ENCODE measurements at places on chromosomes 5 and 9.

DNA sequence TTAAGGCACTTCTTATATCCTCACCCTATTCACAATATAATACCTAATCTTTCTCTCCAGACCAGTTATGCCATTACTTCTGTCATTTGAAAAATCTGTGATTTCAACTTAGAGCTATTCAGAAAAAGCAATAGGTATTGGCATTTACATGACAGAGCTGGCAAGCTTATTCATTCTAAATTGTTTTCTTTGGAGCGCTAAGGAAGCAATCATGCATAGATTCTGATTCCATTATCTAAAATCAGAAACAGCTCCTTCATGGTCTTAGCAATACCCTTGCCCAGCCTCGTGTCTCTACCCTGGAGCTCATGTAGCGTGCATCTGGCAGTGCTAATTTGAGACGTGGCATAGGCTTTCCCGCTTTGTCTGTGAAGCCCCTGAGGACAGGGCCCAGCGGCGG is 4.5 kb downstream of the SLC1A1 start:
- no peak for DNase-seq

- DNase-seq = no peak
These were observed 376.2 kb upstream of the CLINT1 start for GRCh38 chr5:158235159-158235547.

DNA sequence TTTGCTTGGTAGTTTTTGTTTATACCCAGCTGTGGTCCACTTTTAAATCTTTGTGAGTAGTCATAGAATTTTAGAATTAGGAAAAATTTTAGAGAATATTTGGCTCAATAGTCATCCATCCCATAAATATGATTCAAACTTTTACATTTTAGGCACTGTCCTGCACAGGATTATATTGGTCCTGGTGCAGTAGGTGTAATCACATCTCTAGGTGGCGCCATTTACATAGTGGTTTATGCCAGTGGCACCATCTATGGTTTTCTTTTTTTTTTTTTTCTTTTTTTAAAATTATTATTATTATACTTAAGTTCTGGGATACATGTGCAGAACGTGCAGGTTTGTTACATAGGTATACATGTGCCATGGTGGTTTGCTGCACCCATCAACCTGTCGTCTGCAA is 260.7 kb upstream of the KCNN2 start:
- peak; percentile 32 for DNase-seq

DNA sequence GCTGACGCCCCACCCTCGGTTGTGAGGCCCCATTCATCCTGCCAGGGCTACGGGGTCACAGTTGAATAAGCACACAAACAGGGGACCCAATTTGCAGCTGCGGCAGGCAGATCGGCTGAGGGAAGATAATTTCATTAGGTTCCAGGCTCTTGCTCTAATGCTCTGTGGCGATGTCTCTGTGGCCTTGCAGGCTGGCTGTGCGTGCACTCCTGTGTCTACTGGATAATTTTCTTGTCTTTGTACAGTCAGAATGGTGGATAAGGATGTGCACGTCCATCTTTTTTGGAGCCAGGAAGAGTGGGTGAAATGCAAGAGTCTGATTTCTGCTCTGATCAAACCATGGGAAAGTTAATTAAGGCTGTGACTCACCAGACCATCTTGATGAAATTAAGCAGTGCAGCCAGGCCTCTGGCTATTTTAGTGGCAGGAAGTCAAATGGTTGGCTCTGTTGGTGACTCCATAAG is 39.2 kb downstream of the NSG2 start:
- peak; percentile 14 for DNase-seq

- DNase-seq = no peak
These were observed 77.3 kb upstream of the LARP1 start for GRCh38 chr5:154677921-154678320.

DNA sequence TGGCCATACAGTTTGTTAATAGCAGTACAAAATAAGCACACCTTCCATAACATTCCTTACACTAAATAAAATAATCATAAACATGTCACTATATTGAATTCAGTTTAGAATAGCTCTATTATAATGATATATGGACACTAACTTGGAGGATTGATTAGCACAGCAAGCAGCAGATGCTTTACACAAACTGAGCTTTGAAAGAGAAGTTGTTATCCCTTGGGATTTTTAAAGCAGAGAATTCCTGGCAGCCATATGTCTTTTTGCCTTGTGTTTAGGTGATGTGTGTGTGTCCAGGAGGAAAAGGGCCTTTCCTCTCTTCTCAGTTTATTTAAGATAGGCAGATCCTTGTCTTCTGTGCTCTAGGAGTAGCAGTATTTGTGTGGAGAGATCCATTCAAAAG is 232.2 kb upstream of the GRIN3A start:
- no peak for DNase-seq

DNA sequence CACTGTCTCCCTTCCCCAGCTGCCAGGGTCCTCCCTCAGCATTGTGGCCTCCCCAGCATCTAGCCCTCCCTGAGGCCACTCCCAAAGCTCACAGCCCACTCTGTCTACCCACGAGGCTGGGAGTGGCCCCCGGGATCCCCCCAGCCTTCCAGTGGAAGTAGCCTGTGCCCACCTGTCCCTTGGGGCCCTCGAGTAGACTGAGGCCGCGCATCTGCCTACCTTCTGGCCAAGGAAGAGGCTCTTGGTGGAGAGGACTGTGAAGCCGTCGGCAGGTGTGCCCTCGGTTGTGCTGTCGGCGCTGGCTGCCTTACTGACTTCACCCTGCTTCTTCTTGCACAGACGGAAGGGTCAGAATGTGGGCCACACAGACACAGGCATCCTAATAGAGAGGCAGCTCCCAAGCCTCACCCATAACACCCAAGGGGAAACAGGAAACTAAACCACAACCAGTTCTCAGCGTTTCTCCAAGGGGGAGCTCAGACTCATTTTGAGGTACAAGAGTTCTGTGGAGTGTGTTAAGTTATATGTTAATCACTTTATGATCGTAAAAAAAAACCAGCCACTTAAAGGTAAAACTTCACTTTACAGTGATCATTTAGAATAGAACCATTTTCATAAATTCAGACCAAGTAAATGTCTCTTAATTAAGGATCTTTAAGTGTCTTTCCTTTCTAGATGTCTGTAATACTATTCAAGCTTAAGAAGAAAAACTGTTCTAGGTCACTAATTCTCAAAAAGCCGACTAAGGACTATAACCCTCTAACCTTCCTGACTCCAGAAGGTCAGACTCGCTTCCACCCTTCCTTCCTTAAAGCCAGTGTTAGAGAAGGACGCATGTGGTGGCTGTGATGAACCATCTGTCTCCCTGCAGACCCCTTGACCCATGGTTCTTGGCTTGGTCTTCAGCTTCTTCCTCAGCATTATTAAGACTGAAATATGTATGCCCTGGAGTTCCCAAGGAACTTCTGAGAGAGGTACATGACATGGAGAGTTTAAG is 38.5 kb downstream of the MACROH2A1 start:
- no peak for DNase-seq

DNA sequence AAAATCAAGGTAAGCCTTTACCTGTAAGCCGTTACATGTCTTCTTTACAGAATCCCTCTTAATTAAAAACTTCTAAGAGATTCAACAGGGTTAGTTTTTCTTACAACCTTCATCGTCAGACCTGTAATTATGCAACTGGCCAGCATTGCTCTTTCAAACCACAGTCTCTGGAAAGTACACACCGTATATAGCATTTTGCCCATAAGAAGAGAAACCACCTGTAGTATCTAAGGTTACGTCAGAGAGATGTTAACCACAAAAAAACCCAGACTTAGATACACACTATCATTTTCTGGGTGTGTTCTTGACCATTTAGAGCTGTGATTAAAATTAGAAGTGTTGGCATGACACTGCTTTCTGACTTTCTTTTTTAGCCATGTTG is 140.0 kb downstream of the MUSK start:
- no peak for DNase-seq

- no peak for DNase-seq
These were observed 113.3 kb upstream of the ZNF608 start for GRCh38 chr5:124859556-124860290.

- DNase-seq = no peak
These were observed 41.3 kb upstream of the CACNA1B start for GRCh38 chr9:137836151-137836830.

GRCh38 chr5:154335065-154335448 is 110.7 kb upstream of the SAP30L start:
- no peak for DNase-seq

DNA sequence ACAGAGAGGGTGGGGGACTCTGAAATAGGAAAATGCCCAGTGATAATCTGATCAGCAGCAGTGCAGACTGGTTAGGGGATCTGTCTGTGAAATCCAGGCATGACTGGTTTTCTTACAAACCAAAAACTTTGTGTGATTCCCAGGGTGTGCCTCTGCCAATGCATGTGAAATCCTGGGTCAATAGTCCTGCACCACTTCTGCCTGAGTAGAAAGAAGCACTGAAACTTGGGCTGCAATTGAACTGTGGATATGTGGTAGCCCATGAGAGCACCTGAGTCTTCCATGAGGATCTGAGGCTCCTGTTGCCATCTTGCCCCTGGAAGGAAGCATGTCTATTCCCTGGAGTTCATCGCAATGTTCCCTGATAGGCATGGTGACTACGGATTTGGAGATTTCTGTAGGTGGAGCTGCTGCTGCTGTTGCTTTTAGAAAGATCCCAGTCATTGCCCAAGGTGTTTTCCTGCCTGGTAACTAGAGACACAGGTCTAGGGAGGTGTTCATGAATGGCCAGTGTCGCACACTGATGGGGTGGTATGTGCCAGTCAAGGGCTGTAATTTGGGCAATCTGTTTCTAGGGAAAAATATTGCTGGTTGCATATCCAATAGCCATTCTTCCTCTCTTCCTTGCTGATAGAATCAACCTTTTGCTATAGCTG is 146.7 kb downstream of the CARTPT start:
- DNase-seq = no peak

DNA sequence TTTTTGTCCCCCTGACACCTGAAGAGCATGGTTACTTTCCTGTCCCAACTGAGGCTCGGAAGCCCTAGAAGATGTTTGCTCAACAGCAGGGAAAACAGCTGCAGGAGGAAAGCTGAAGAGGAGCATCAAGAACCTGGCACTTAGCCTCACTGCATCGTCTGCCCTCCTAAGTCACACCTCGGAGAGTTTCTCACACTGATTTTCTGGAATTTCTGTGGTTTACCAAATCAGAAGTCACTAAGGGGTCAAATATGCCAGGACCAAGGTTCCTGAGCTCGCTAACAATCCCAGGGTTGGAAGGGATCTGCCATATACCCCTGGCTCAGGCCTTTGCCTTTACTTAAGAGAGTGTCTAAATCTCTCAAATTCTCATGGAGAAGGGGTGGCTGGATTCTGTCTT is 5.3 kb downstream of the IL12B start:
- DNase-seq = no peak

- DNase-seq = no peak
These were observed at the start of gene ADAMTS12 for GRCh38 chr5:33891788-33892619. TSS of gene ADAMTS12 (minus strand) at chr5:33891990. CDS start at chr5:33891856, 134 bp downstream.

GRCh38 chr5:133041157-133041784 is 10.5 kb upstream of the HSPA4 start:
- no peak for DNase-seq

DNA sequence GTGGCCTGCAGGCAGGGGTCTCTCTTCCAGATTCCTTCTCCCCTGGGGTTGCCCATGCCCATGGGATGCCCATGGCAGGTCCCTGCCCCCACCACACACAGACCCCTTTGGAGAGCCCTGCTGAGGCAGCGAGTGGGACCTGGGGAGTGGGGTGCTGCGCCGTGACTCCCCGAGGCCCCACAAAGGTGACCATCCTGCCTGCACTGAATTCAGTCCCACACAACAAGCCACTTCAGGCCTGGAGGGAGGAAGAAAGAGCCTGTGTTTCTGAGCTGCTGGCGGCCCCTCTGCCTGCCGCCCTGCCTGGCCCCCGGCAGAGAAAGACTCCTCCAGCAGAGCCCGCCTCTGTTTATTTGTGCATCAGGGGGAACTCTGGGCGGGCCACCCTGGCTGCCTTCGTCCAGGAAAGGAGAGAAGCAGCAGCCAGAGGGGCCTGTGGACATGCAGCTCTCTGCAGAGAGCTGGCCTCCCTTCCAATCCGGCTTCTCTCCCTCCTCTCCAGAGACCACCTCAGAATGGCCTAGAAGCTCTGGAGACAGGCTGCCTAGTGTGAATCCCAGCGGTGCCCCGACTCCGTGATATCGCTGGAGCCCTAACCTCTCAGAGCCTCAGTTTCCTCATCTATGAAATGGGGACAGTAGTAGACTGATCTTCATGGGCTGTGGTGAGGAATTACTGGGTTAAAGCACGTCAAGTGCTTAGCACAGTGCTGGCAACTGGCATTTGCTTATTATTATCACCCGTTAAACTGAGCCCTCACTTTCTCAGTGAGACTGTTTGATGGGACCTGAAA is 72.9 kb downstream of the COL27A1 start:
- DNase-seq = no peak

GRCh38 chr5:124397317-124397716 is 349.1 kb downstream of the ZNF608 start:
- no peak for DNase-seq

GRCh38 chr5:11928909-11929308 is 24.7 kb upstream of the CTNND2 start:
- DNase-seq = no peak

DNA sequence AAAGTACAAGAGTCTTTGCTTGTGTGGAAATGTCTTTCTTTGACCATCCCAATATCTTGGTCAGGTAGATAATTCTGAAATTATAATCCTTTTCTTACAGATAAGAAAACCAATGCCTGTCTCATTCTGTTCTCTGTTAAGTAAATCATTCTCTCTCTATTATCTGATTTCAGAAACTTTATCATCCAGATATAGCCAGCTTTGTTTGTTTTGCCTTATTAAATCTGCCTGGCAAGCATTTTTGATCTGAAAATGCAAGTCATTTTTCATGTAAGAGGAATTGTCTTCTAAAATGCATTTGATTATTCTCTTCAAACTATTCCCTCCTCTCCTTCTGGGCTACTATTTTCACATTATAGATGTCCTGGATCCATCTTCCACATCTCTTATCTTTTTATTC is 625.5 kb downstream of the CCDC171 start:
- no peak for DNase-seq
